ENCODE measurements at places on chromosomes 1 and 21.

GRCh38 chr1:26031611-26032220 lies 10.1 kb downstream of the EXTL1 start:
- no peak for DNase-seq

DNA sequence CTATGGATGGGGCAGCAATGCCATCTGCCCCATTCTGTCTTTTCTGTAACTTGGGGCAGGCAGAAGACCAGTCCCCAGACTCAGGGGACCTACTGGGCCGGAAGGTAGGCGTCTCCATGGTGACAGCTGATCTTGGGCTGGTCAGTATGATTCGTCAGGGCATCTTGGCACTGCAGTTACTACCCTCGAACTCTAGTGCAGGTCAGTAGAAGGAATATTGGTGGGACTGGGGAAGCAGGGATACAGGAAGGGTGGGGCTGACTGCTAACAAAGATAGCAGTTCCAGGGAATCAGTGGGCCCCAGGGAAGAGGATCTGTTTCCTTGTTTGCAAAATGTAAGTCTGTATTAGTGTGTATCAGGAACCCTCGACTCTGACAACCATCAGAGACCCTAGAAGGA lies 26.2 kb downstream of the SZT2 start:
- DNase-seq: no peak

DNA sequence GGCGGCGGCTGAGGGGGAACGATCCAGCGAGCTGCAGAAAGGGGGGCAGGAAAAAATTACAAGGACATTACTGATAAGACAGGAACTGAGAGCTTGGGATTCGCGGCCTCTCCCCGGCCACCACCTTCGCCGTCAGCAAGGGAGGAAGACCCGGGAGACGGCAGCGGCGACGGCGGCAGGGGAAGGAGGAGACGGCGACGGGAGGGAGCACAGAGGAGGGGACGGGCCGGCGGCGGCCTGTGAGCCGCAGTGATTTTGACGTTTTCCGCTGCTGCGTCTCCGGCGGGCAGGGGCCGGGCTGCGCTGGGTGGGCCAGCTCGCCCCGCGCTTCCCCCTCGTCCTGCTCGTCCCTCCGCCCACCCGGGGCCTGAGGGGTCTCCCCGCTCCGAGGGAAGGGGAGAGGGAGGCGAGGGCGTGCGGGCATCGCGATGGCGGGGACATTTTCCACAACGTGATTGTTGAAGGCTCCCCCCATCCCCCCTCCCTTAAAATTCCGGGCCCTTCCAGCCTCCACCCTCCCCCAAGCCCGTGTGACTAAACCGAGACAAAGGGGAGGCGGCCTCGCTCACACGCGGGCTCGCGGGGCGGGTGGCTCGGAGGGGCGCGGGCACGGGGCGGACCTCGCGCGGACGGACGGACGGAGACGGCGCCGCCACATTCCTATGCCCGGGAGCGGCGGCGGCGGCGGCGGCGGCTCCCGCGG lies 407 bp downstream of the CAMSAP2 start:
- DNase-seq: peak; percentile 91

GRCh38 chr1:17618558-17619247 lies 79.2 kb downstream of the ARHGEF10L start:
- DNase-seq: no peak

DNA sequence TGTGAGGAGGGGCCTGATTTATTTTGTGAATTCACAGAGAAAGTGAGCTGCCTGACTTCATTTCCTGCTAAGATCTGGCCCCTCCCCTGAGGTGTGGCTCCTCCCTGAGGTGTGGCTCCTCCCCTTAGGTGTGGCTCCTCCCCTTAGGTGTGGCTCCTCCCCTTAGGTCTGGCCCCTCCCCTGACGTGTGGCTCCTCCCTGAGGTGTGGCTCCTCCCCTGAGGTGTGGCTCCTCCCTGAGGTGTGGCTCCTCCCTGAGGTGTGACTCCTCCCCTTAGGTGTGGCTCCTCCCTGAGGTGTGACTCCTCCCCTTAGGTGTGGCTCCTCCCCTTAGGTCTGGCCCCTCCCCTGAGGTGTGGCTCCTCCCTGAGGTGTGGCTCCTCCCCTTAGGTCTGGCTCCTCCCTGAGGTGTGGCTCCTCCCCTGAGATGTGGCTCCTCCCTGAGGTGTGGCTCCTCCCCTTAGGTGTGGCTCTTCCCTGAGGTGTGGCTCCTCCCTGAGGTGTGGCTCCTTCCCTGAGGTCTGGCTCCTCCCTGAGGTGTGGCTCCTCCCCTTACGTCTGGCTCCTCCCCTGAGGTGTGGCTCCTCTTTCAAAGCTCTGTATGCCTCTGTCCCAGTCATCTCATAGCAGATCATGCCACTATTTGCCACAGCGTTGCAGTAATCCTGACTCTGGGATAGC lies 26.9 kb upstream of the LRRC3 start:
- DNase-seq: peak; percentile 98

- DNase-seq: no peak
These were observed 93.3 kb downstream of the PDE9A start for GRCh38 chr21:42746593-42747275.

GRCh38 chr21:40839521-40839920 lies 7.4 kb downstream of the DSCAM start:
- no peak for DNase-seq

GRCh38 chr1:97986041-97987005 lies 65.5 kb upstream of the DPYD start:
- no peak for DNase-seq

DNA sequence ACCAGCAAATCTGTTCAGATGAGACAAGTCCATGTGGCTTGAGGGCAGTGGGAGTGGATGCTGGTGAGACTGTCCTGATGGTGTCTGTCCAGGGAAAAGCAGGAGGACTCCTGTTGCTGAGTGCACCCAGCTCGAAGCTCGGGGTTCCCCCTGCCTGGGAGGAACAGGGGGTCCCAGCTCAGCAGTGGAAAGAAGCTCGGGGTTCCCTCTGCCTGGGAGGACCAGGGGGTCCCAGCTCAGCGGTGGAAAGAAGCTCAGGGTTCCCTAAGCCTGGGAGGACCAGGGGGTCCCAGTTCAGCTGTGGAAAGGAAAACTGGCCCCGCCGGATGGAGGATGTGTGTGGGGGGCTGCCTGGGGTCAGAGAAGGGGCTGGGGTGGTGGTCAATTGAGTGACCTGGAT lies 39.1 kb downstream of the CRYAA start:
- no peak for DNase-seq

- no peak for DNase-seq
These were observed 23.6 kb upstream of the SYT6 start for GRCh38 chr1:114177282-114177681.

GRCh38 chr1:86703696-86704457 lies 499 bp upstream of the SH3GLB1 start:
- DNase-seq: no peak

DNA sequence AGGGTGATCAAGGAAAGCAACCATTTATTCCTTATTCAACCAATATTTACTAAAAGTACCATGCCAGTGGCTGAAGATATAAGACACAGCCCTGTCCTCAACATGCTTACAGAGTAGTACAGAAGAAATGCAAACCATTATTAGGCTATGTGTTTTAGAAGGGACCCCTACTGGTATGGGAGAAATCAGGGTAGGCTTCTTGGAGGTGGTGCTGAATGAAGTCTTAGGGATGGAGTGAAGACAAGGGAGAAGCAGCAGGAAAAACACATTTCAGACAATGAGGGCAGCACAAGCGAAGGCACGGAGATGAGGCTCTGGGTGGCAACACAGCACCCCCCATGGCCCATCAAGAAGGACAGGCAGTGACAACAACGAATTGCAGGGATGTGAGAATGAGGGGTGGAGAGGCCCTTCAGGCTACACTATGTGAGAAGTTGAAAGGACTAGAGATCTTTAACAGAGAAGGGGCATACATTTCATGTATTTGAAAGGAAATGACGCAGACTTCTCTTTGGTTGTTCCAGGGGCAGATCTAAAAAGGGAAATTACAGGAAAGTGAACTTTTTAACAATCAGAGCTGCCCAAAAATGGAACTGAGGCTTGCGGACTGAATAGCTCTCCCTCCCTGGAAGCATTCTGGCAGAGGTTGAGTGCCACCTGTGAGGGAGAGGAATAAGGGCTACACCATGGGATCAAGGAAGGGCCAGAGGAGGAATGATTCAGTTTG lies 16.8 kb upstream of the CD58 start:
- no peak for DNase-seq

DNA sequence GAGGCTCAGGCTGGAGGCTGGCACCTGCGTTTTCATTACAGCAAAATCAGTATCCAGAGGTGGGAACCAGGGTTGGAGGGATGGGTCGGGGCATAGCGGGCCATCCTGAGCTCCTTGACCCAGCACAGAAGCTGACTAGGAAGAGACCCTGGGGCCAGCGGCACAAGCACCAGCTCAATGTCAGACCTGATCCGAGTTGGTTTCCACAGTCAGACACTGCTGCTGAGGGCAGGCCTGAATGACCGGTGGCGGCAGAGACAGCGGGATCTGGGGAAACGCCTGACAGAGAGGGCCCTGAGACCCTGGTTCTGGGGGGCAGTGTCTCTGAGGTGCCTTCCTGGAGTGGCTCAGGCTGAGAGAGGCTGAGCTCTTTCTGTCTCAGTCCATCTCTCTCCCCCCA lies 162.0 kb upstream of the C1orf174 start:
- DNase-seq: no peak

DNA sequence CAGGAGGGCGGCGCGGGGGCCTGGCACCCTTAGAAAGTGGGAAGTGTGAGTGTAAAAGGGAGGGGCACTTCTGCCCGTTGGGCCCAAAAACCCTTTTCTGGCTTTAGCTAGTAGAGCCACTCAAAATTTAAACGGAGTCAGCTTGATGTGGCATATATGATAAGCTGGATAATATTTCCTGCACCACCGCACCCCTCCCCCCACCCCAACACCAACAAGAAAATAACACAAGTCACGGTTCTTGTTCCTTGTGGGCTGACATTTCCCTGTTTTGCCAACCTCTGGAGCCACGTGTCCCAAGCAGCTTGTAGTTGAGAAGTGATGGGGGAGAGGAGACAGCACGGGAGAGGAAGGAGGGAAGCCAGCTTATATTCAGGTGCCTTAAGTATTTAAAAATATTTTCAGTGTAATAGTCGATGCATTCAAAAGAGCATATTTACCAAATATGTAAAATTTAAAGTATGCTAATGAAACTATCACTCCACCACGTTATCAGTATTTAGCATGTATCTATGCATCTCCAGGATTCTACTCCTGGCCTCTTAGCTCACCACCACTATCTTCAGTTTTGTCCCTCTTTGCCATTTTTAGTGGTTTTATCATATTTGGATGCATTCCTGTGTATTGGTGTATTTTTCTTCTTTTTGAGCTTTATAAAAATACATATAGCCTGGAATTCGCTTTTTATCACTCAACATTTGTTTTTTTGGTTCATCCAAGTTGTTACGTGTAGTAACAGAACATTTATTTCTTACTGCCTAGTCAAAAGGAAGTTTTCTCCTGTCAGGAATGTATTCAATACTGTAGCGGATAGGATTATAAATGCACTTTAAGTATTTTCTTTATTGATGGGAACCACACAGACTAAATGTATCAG lies 773 bp upstream of the DDX59 start:
- DNase-seq: no peak

DNA sequence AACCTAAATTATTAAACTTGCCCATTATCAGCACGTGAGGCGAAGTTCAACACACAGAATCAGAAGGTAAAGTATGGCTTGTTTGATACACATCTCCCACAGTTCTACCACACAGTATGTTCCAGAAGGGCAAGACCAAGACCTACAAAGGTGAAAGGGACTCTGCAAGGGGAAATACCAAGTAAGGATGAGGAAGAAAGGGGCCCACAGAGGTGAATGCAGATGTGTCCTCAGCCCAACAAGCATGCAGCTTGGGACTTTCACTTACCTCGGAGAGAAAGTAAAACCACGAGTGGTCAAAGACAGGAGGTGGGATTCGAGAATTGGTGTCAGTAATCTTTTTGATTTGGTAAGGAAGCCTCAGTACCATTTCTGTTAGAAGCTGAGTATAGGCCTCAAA lies 85.8 kb downstream of the UBR4 start:
- no peak for DNase-seq

- DNase-seq: no peak
These were observed 63.6 kb downstream of the CLIC6 start for GRCh38 chr21:34732388-34732821.

- DNase-seq: no peak
These were observed 6.0 kb downstream of the KLHDC8A start for GRCh38 chr1:205350691-205351141.

GRCh38 chr1:201251851-201252430 lies 31.4 kb upstream of the PKP1 start:
- no peak for DNase-seq

DNA sequence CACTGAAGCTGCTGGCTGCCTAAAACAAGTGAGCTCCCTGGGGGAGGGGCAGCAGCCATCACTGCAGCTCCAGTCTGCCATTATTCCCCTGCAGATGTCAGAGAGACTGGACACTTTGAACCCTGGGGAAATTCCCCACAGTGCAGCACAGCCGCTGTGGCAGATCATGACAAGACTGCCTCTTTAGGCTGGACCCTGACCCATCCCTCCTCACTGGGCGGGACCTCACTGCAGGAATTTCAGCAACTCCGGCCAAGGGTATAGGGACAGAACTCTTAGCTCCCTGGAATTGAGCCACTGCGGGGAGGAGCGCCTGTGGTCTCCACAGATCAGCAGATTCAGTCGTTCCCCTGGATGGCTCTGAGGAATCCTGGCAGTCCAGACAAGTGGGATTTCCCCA lies 964.6 kb downstream of the BRINP3 start:
- DNase-seq: peak; percentile 19

DNA sequence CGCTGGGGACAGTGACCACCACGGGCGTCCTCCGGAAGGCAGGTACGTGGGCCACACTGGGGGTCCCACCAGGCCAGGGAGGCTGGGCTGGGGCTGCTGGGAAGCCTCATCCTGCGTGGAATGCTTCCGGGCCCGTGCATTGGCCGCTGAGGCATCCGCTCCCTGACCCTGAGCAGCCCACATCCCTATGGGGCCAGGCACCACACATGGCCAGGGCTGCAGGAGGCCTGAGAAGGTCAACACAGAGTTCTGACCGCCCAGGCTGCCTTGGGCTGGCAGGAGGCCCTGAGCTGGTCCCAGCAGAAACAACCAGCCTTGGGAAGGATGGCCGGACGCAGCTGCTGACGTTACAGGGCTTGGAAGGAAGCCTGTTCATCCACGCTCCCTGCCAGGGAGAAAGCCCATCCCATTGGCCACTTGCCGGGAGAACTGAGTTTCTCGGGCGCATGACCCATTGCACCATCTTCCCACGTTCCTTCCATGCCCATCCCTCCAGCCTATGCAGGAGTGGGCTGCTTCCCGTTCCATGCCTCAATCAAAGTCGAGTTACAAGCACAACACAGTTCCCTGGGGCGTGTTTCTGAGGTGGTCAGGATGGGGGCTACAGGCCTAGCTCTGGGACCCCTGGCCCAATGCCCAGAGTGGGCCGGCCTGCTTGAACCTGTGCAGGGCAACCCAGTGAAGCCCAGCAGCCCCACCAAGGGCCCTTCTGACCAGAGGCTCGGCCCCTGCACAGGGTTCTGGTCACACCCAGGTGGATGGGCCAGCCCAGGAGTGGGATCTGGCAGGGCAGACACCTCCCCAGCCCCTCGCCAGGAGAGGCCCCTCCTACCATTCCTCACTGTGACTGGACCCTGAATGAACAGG lies 31.7 kb downstream of the TRIM11 start:
- DNase-seq: no peak

DNA sequence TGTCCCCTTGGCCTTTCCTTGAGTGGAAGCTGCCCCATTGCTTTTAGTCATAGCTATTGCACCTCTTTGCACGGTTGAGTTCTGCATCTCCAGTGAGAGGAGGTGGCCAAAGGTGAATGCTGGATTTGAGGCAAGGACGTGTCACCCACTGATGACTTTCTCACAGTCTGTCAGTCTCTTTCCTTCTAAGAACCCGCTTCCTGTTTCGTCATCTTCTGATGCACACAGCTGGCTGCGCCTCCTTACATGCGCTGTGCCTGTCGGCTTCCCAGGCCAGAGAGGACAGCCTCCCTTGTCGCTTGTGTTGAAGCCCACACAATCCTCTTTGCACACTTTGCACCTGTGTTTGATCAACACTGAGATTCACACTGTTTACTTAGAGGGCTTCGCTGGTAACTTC lies 41.8 kb upstream of the PWP2 start:
- no peak for DNase-seq
